ENCODE measurements at places on chromosomes 11 and 22. TPM values are rescaled to one million over a fixed set of nuclear protein-coding genes. Genes with fewer than 3 reads are reported as not detected.

The CCDC73 gene
- total RNA-seq: not detected

The TREH gene
- not detected for total RNA-seq

The PATE4 gene
- not detected for total RNA-seq

The ALDH3B1 gene
- 2.9 TPM for total RNA-seq

The AGBL2 gene
- not detected for total RNA-seq

The APOA4 gene
- total RNA-seq: not detected

The SMIM35 gene
- 0.12 TPM for total RNA-seq

The TXNRD2 gene
- total RNA-seq: 104 TPM

The CCDC179 gene
- total RNA-seq: not detected

The TRIM51 gene
- total RNA-seq: not detected

The MSANTD4 gene
- total RNA-seq: 16.6 TPM

The ACR gene
- 0.76 TPM for total RNA-seq

The SLC22A25 gene
- not detected for total RNA-seq

The TEX12 gene
- 0.23 TPM for total RNA-seq

The LRRC51 gene
- 7.8 TPM for total RNA-seq

The TTC36 gene
- 2.6 TPM for total RNA-seq

The OR4A16 gene
- not detected for total RNA-seq

The IL10RA gene
- 0.78 TPM for total RNA-seq

The OSBP2 gene
- total RNA-seq: 15.4 TPM

The GLYATL1 gene
- total RNA-seq: not detected

The C11orf91 gene
- 2.0 TPM for total RNA-seq

The P2RY6 gene
- total RNA-seq: 1.1 TPM

The DLG2 gene
- total RNA-seq: 0.63 TPM

The KCNQ1 gene
- total RNA-seq: 1.1 TPM

The MUC6 gene
- not detected for total RNA-seq

The TNNI2 gene
- not detected for total RNA-seq

The PHRF1 gene
- total RNA-seq: 46.5 TPM

The OR8I2 gene
- not detected for total RNA-seq

The KLHL35 gene
- total RNA-seq: 4.7 TPM

Measured in glomerular endothelial cell (primary cell).